Head of caudate nucleus (tissue), 42 donors: ENCODE measurements at places on chromosomes 3 and 15.

GRCh38 chr3:45611628-45612081, 17.1 kb downstream of the LIMD1 start:
- peak; percentile 66 for DNase-seq

GRCh38 chr3:188421151-188421821, 267.3 kb downstream of the LPP start:
- DNase-seq = no peak

- DNase-seq = no peak
Observed at GRCh38 chr3:130671545-130672312, 74.9 kb downstream of the PIK3R4 start.

- DNase-seq = no peak
Observed at GRCh38 chr15:45197512-45197911, 9.7 kb upstream of the SHF start.

DNA sequence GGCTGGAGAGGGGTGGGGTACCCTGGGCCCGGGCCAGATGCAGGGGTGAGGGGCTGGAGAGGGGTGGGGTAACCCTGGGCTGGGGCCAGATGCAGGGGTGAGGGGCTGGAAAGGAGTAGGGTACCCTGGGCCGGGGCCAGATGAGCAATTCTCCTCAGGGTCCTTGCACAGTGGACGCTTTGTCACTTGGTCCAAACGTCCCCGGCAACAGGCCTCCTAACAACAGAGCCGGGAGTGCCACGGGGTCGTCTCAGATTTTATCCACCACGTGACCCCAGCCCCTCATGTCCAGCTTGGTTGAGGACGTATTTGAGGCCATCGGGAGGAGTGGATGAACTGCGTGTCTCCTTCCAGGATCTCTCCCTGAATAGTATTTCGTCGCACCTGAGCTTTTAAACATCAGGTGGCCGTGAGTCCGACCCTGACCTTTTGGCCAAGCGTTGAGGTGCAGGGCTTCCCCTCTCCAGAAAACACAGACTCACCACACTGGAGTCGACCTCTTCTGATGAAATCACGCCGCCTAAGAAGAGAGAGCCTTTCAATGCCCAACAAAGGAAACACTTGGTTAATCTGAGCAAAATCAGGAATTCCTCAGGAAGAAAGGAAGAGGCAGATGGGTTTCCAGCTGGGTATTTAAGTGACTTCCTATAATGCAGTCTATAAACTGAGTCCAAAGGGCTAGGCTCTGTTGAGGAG, 12.8 kb upstream of the LRRC15 start:
- DNase-seq = no peak

- no peak for DNase-seq
Observed at GRCh38 chr3:127577448-127577847, 13.1 kb downstream of the TPRA1 start.

- DNase-seq = no peak
Observed at GRCh38 chr3:122074621-122075265, 19.6 kb downstream of the CD86 start.

- no peak for DNase-seq
Observed at GRCh38 chr3:80233576-80233975, 465.8 kb upstream of the ROBO1 start.

- no peak for DNase-seq
Observed at GRCh38 chr3:155753038-155753639, 8.3 kb upstream of the PLCH1 start.
